ENCODE measurements at places on chromosomes 11 and 22.

DNA sequence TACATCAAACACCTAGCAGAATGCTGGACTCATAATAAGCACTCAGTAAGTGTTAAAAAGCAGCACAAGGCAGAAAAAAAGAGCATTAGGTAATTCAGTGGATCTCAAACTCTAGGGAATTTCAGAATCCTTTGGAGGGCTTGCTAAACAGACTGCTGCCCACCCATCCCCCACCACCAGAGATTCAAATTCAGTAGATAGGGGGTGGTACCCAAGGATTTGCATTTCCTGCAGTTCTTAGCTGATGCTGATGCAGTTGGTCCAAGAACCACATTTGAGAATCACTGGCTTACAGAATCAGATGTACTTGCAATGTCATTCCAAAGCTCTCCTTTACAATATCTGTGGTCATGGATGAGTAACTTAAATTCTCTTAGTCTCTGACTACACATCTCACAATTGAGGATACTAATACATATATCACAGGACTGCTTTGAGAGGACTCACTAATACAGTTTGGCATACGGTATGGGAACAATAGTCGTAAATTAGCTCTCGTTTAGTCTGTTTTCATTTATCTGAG is 664.5 kb downstream of the KCNA4 start:
- DNase-seq: no peak

DNA sequence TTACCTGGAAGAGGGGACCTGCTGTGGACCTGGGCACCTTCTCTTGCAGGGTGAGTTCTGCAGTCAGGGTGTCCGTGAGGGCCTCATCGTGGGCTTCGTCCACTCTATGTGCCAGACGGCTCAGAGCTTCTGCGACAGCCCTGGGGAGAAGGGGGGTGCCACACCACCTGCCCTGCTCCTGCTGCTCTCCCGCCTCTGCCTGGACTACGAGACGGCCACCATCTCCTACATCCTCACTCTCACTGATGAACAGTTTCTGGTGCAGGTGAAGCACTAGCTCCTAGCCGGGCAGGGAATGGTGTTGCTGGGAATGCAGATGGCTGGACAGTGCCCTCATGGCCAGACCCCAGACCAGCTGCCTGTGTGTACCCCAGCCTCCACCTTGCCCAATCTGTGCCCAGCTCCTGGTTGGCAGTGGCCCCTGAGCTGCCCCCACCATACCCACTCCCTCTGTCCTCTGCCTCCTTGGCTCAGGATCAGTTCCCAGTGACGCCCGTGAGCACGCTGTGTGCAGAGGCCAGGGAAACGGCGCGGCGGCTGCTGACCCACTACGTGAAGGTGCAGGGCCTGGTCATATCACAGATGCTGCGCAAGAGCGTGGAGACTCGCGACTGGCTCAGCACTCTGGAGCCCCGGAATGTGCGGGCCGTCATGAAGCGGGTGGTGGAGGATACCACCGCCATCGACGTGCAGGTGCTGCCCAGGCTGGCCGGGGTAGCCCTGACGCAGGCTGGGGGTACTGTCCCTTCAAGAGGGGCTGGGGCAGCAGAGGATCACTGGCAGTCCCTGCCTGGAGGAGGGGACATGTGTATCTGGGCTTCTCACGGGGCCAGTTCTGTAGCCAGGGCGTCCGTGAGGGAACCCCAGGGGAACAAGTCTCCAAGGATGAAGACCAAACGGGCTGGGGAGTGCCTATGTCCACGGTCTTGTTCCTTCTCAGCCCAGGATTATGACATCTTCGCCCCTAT is 2.2 kb upstream of the TM7SF2 start:
- no peak for DNase-seq

- no peak for DNase-seq
Observed at GRCh38 chr11:19243143-19243542, 2.4 kb upstream of the E2F8 start.

DNA sequence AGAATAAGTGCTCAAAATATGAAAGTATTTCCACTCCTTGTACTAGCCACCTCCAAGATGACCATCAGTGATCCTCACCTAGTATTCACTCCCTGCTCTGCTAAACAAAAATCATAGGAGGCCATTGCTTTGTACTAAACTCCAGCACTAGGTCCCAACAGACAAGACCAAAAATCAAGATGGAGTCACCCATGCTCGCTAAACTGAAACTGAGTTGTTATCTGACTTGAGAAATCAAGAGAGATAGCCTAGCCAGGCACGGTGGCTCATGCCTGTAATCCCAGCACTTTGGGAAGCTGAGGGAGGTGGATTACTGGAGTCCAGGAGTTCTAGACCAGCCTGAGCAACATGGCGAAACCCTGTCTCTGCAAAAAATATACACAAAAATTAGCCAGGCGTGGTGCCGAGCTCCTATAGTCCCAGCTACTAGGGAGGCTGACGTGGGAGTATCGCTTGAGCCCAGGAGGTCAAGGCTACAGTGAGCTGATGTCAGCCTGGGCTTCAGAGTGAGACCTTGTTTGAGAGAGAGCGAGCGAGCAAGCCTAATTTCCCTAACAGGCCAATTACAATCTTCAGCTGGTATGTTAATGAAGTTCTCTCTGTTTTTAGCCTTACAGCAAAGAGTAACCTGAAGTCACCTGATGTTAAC is 9.3 kb downstream of the SEC14L6 start:
- DNase-seq: no peak

DNA sequence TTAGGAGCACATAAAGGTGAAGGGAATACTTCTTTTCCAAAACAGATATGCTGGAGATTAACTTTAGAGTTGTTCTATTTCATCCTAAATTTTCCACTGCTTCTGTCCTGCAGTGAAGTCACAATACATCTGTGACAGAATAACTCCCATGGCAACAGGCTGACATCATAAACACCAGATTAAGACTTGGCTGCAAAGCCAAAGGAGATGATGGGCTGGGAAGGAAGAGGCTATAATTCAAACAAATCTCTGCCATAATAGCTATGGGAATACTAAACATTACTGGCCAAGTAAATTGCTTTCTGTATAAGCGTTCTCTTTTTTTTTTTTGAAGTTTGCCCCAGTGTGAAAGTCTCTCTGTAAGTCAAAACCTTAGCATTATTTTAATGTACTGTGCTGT is 107.7 kb downstream of the CADM1 start:
- no peak for DNase-seq

GRCh38 chr11:74069146-74070046 is 60.5 kb upstream of the UCP3 start:
- no peak for DNase-seq

DNA sequence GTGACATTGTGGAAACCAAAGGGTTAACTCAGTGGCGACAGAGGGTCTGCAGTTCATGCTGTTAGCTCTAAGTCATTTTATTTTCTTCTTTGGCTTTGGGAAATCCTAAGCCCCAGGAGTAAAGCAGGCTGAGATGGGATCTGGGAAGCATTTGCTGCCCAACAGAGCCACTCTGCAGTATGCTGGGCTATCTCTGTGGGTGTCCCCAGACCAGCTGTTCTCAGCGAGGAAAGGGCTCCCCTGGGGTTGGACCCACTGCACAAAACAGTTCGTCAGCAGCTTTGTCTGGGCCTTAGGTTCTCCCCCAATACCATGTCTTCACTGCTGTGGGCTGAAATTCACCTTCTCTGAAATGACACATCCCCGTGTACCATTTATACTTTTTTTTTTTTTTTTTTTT is 34.0 kb downstream of the KREMEN1 start:
- DNase-seq: no peak

GRCh38 chr22:50530580-50530876 is 716 bp upstream of the TYMP start:
- DNase-seq: no peak

DNA sequence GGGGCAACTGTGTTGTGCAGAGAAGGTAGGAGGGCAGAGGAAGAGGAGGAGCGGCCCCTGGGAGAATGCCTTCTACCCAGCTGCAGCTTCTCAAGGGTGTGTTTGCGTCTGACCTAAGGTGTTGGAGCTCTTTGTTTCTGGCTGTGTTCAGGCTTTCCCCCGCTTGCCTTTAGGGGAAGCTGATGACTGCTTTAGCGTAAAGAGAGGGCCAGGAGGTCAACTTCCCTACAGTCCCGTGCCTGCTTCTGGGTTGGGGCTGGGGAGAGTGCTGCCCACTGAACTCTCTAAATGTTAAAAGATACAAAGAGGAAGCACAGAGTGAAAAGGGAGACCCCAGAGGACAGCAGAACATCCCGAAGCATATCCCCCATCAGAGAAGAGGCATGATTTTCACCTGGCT is 99.2 kb downstream of the PTPRJ start:
- DNase-seq: no peak

DNA sequence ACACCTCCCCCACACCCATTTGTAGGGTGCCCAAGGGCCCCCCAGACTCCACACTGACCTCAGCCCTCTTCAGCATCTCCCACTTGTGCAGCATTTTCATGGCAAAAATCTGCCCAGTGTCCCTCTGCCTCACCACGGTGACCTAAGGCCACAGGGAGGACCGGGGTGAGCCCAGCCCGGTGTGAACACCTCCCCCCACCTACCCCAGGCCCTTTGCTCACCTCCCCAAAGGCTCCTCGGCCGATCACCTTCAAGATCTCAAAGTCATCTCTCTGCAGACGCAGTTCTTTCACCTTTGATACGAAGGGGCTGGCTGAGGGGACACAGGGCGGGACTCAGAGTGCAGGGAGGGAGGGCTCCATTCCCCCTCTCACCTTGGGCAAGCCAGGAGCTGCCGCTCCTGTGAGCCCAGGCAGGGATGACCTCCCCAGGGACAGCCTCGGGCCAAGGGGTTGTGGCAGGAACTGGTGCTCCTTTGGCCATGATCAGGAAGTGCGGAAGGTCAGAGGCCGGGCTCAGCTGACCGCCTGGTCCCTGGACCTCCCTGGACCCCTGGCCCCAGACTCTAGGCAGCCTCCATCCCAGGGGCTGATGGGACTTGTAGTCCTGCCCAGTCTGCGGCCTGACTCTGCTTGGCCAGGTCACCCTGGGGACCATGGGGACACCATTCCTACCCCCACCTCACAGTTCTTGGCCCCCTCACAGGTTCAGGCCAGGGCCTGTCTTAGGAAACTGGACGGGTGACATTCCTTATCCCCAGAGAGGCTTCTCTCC is 2.7 kb downstream of the CDC42BPG start:
- DNase-seq: no peak

- no peak for DNase-seq
Observed at GRCh38 chr11:7060868-7061267, 27.9 kb upstream of the RBMXL2 start.

DNA sequence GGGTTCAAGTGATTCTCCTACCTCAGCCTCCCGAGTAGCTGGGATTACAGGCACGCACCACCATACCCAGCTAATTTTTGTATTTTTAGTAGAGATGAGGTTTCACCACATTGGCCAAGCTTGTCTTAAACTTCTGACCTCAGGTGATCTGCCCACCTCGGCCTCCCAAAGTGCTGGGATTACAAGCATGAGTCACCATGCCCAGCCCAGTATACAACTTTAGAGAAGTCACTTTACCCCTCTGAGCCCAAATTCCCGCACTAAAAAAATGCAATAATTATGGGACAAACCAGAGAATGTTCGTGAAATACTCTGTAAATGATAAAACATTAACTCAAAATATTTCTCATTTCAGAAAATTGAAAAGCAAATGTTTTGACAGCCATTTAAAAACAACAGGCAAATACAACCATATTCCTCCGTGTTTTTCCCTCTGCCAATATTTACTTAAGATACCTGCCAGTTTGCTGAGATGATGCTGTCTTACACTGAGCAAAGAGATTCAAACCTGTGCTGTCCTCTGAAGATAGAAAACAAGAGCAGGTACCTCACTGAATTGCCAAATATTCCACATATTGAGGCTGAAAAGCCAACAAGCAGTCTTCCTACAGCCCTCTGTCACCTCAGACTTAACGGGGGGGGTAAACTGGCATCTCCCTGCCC is 9.6 kb downstream of the PLEKHA7 start:
- DNase-seq: no peak

Measured in AG09319 (cell line).